PC-3 (cell line): ENCODE measurements at places on chromosomes 16 and 17.

DNA sequence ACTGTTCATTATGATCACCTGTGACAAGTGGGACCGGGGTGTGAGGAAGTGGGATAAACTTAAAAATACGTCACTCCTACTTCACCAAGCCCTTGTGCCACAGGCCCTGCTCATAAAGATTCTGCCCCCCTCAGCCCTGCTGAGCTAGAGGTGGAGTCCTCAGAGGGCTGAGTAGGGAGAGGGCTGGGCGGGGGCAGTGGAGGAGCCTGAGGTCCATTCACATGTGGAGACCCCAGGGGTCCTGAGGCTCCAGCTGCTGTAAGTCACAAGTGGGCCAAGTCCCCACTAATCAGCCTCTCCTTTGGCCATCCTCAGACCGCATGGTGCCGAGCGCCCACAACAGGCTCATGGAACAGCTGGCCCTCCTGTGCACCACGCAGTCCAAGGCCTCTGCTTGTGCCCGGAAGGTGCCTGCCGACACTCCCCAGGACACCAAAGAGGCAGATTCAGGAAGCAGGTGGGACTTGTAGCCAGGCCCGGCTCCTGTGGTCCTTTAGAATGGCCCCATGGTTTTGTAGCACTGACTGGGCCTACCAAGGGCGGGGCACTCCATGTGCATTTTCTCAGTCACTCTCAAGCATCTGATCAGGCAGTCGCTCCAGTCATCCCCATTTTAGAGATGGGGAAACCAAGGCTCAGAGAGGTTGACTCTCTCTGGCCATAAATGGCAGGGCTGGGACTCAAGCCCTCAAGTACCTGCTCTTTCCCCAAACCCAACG, 10.4 kb downstream of the DNAAF8 start:
- no peak for DNase-seq

GRCh38 chr16:9503251-9503984, 412.0 kb downstream of the HAPSTR1 start:
- DNase-seq: no peak

DNA sequence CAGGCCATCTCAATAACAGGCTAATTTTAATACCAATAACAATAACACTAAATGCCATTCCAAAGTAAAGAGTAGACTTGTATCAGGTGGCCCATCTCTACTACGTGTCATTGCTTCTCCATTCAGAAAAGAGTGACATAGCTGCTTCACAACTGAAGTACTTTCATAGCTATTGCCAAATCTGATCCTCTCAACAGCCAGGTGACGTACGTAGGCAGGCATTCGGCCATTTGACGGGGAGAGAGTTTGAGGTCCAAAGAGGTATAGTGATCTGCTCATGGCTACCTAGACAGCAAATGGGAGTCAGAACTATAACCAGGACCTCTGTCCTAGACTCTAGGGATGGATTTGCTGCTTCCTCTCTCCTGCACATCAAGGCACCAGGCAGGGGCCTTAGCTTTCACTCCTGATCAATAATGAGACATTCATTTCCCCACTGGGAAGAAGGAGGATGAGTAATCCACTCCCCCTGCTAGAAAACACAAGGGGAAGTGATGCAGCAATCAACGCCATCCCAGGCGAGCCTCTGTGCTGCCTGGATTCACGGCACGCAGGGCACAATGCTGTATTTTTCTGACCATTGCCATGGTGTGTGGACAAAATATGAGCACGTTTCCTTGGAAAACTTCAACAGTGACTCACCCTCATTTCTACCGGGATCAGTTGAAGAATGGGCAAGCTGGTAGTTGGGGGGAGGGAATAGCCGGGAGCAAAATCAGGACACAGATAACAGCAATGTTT, 80.9 kb downstream of the SPACA3 start:
- DNase-seq: peak; percentile 58

- DNase-seq: no peak
Observed at GRCh38 chr16:56348168-56349085, 76.9 kb downstream of the AMFR start.

- no peak for DNase-seq
Observed at GRCh38 chr17:31549121-31549524, 157.6 kb downstream of the RAB11FIP4 start.

DNA sequence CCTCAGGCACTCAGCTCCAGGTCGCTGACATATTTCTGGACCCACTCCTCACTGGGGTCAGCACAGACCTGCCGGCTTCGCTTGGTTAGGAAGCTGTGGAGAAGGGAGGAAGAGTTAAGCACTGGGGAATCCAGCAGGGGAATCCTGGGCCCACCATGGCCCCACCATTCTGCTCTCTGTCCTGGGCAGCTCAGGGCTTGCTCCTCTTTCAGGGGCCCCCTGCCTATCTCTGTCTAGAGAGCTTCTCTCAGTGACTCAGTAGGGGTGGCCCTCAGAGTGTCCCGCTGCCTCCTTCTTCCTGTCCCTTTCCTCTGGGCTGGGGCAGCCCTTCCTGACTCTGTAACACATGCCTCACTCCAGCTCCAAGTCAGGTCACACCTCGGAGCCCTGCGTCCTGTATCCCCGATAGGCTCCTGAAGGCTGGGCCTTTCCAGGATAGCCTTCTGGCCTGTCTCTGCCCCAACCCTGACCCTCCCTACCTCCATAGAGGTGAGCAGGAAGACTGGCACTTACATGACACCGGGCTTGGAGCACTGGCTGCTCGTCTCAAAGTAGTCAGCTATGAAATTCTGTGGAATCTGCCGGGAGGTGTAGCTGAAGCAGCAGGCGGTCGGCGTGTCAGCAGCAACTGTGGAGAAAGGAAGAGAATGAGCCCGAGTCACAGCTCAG, 1.1 kb downstream of the CCL3 start:
- DNase-seq: no peak

- DNase-seq: no peak
Observed at GRCh38 chr17:72733619-72734282, 358.7 kb downstream of the SLC39A11 start.

DNA sequence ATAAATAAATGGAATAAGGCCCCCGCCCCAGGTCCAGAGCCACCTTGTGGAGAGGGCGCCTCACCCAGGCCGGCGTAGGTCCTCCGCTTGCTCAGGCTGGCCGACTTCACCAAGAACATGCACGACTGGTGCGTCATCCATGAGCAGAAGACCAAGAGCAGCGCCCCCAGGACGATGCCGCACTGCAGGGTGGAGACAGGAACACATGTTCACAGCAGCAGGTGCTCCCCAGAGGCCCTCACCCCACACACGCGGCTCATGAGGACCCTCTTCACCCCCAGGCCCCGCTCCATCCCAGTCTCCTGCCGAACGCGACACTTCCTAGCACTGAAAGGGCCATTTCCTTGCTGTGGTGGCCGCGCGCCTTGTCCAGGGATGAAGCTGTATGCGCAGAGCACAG, 5.5 kb downstream of the SLC38A10 start:
- no peak for DNase-seq

DNA sequence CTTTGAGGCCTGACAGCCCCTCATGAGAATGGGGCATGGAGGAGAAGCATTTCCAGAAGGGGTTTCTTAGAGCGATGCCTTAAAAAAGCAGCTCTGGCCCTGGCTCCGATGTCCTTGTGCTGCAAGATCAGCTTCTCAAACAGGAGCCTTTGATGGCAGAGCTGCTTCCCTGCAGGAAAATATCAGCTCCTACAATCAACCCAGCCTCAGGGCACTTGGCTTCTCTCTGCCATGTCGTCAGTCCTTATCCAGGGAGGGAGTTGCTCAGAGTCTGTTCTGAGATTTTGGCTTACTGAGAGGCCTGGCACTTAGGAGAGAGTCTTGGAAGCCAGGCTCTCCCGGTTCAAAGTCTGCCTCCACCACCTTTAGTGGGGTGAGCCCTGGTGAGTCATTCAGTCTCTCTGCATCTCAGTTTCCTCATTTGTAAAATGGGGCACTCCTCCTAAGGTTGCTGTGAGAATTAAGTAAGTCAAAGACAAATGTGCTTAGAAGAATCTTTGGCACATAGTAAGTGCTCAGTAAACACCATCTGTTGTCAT, 184.4 kb downstream of the HAPSTR1 start:
- no peak for DNase-seq

- DNase-seq: no peak
Observed at GRCh38 chr17:1299552-1300370, 20.3 kb downstream of the TRARG1 start.

- no peak for DNase-seq
Observed at GRCh38 chr17:20073055-20073979, 64.2 kb downstream of the SPECC1 start.

- DNase-seq: no peak
Observed at GRCh38 chr16:592518-593306, 2.8 kb downstream of the RAB40C start.

- DNase-seq: no peak
Observed at GRCh38 chr17:1792495-1793446, 30.9 kb downstream of the SERPINF1 start.

GRCh38 chr17:76994237-76994637, 126.0 kb downstream of the MGAT5B start:
- no peak for DNase-seq

DNA sequence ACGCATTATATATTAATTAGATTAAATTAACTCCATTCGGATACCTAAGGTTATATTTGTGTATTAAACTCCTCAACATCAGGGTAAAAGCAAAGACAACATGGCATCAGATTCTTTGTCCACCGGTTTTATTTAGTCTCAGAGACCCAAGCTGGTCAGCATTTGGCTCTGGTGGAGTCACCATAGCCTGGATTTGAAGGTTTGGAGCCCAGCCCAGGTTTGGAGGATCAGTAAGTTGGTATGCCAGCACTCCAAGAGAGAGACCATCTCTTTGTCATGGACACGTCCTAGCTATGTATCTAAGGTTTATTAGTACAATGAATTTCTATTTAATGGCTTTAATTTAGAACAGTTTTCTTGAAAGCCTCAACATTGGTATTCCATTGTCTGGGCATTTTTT, 328.4 kb upstream of the RBFOX1 start:
- DNase-seq: no peak

DNA sequence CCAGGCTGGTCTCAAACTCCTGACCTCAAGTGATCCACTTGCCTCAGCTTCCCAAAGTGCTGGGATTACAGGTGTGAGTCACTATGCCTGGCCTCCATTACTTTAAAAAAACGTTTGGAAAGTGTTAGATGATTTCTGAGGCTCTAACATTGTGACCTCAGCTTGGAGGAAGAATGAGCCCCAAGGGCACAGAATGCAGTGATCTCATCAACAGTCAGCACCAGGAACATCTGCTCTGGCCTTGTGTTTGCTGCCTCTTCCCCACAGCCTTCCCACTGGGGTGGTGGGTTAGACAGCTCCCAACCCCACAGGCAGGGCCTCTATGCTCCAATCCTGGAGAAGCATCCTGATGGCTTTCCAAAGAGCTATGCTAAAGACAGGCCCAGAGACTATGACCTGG, 37.7 kb upstream of the SREBF1 start:
- peak; percentile 71 for DNase-seq

- no peak for DNase-seq
Observed at GRCh38 chr17:3527896-3528295, 29.7 kb downstream of the TRPV3 start.

- DNase-seq: no peak
Observed at GRCh38 chr17:45246338-45246737, 15.6 kb downstream of the SPATA32 start.

GRCh38 chr17:42509841-42510240, 26.2 kb upstream of the NAGLU start:
- no peak for DNase-seq

- peak; percentile 80 for DNase-seq
Observed at GRCh38 chr16:2904100-2904921, 7.4 kb upstream of the FLYWCH1 start.

GRCh38 chr16:67927131-67927941, 4.3 kb downstream of the CTRL start:
- no peak for DNase-seq

DNA sequence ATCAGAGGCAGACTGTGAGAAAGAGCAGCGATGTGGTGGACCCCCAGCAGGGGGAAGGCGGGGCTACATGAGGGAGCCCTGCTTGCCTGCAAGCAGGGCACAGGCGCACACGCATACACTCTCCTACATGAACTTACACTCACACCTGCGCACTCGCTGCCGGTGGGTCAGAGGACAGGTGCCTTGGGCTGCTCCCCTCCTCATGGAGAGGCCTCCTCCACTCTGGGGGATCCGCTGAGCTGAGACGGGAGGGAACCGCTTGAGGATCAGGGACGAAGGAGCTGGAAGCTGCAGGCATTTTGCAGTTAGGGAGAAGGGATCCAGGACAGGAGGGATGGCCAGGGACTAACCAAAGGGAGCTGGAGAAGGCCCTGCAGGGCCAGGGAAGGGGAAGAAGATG, 14.2 kb downstream of the OSBPL7 start:
- no peak for DNase-seq

DNA sequence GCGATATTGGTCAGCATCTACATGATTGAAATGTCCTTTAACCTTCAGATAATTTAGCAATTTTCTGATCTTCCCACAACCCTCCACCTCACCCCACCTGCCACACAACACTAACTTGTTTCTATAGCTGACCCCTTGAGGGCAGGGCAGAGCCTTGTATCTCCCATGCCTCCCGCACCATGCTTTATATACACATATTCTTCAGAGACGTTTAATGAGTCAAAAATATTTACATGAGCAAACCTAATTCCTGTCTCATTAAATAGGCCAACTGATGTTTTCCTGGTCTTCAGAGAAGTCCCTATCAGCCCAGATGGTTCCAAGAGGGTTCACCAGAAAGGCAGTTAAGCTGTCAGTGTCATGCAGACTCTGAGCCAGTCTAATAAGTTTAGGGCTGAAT, 6.6 kb upstream of the DHRS7C start:
- DNase-seq: peak; percentile 17

GRCh38 chr17:39695089-39695474, 4.8 kb upstream of the ERBB2 start:
- no peak for DNase-seq

- DNase-seq: no peak
Observed at GRCh38 chr16:59665618-59666220, 931.6 kb upstream of the GOT2 start.

DNA sequence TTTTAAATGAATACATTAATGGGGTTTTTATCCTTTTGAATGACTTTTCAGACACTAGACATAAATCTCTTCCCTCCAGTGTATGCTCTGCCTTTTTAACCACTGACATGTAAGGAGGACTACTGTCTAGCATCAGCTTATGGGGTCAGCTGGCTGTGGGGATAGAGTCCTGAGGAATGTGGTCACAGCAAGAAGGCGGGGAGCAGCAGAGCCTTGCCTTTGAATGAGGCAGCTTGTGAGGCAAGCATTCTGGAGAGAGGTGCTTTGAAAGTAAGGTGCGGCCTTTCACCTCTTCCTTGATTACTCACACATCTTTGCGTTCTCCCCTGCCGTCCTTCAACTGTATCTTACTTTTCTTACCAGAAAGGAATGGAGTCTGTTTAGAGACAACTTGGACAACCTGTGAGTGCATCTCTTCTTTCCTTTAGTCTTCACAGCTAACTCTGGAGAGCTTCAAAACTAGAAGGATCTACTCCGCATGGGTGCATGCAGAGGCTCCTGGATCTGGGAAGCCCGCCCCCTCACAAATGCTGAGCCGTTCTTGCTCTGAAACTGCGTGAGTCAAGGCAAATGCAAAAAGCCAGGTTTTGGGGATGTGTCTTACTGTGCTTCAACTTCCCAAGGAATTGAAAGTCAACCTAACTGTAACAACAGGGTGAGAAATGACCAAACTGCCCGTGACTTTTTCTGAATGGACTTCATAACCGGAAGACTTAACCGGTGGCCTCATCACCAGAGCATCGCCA, 49.9 kb downstream of the ADCY7 start:
- DNase-seq: no peak

- DNase-seq: peak; percentile 96
Observed at GRCh38 chr16:81523387-81524115, 78.9 kb downstream of the CMIP start.
